ENCODE measurements at places on chromosomes 1 and 21. TPM values are rescaled to one million over a fixed set of nuclear protein-coding genes. Genes with fewer than 3 reads are reported as not detected.

The PADI1 gene
- not detected for total RNA-seq

The UMODL1 gene
- not detected for total RNA-seq

The BCAR3 gene
- total RNA-seq = 9.4 TPM

The MX1 gene
- 26.7 TPM for total RNA-seq

The CLCA1 gene
- not detected for total RNA-seq

The TRIM46 gene
- 10.7 TPM for total RNA-seq
